ENCODE measurements at places on chromosomes 5 and 9. TPM values are rescaled to one million over a fixed set of nuclear protein-coding genes. Genes with fewer than 3 reads are reported as not detected.
A peak's percentile ranks its signal among the peaks of the same experiment; 100 is the strongest.

DNA sequence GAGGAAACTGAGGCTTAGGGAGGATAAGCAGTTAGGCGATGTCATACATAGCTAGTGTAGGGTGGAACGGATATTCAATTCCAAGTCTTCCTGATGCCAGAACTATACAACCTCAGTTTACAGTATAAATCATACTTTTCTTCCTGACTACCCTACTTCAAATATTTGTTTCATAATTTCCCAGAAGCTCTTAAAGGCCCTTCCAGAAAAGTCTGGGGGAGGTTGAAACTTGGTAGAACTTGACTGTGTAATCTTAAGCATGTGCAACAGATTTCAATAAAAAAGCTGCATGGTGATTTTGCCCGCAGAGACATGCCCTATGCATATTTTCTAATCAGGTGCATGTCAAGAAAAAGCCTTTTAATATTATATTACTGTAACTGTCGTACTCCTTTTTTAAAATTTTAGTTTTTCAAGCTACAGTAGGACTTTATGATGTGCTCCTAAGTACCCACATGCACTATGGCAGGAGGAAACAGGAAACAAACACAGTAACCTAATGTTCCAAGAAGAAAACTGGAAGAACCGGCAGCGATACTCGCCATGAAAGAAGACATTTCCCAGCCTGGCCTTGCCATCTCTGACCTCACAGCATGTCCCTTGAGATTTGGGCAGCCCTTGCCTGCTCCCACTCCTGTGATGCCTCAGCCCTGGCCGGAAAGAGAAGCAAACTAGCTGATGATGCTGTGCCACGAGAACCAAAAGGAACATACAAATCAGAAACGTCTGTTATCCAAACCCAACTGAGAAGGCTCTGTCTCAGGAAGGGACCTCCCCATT lies 266.0 kb downstream of the EFNA5 start:
- no peak for DNase-seq

DNA sequence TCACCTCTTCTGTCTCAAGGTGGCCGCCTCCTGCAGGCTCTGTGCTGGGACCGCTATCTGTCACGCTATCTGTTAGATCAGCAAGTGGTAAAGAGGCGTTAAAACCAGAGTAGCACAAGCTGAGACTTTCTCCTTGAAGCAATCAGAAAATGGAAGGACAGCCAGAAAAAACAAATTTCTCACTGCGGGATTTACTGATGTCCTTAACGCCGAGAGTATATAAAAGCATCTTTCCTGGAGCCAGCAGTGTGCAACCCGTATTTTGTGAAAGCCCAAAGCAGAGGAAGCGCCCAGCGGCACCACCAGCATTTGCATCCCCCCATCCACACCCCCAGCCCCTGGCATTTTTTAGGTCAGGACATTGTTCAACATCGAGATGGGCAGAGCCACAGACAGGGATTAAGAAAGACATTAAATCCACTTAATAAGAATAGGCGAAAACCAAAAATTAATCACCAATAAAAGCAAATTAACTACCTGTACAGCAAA lies 48.6 kb downstream of the DUSP1 start:
- no peak for DNase-seq

DNA sequence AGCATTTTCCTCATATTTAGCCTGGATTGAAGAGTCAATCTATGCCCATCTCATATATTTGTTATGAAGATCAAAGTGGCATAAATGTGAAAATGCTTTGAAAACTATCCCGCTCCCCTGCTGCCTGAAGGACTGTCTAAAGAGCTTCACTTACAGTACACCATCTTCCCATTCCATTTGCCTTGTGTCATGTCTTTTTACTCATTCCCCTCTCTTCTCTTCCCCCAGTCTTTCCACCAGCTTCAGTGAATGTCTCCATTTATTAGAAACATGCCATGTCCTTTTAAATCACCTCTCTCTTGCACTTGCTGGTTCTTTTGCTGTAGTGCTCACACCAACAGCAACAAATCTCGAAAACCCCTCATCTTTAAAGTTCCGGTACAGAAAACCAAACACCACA lies 192.7 kb upstream of the SGCD start:
- no peak for DNase-seq

DNA sequence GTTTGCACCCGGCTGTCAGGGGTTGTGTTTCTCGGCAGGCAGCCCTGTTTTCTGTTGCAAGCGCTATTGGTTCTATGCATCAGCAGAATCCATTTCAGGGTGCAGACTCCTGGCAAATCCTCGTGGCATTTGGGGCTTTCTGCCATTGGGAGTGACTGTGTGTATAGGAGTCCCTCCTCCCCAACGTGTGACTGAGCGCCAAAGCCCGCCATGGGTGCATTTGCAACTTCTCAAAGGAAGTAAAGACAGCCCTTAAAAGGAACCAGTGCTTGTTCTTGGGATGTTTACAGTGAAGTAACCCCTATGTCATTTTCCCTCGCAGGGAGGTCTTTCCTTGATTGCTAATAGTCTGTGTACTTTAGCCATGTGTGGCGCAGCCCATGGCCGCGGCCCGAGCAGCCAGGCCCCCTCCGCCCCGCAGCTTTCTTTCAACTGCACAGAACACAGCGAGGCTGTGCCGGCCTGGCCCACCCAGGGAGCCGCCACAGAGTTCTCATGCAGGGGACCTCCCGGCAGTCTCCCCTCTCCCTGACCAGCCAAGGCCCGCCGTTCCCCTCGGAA lies 175.6 kb downstream of the HSD17B3 start:
- no peak for DNase-seq

Gene MIER3
- 61.0 TPM for total RNA-seq

DNA sequence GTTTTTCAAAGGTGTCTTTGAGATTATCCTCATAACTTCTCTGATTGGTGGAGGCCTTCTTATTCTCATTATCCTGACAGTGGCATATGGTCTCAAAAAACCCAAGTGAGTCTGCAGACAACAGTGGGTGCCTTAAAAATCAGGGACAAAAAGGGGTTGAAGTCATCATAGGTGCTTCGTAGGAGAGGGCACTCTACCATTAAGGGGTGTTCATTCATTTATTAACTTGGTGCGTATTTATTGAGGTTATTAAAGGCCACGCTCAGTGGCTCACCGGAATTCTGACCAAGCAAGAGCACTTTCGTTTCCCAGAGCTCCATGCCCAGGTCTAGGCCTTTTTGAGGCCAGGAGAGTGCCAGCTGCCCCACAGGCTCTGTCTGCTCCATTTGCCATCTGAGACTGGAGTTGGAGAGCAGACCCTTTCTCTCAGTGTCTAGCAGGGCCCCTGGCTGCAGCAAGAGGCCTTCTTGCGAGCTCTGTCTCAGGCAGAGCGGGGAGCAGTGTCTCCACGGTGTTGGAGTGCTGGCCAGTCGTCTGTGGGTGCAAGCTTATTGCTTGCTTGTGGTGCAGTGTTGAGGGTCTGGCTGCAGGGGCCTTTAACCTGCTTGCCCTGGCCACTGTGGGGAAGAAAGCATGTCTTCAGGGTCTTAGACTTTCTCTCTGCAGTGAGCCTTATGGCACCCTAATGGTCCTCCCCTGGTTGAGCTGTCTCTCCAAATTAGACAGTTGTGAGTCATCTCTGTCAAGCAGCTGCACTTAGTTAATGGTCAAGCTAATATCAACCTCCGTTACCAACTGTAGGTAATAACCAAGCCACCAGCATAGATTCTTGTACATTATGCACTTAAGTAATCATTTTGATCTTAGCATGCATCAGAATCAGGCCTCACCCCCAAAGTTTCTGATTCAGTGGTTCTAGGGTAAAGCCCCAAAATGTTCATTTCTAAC lies 62.6 kb downstream of the IL31RA start:
- DNase-seq = no peak

DNA sequence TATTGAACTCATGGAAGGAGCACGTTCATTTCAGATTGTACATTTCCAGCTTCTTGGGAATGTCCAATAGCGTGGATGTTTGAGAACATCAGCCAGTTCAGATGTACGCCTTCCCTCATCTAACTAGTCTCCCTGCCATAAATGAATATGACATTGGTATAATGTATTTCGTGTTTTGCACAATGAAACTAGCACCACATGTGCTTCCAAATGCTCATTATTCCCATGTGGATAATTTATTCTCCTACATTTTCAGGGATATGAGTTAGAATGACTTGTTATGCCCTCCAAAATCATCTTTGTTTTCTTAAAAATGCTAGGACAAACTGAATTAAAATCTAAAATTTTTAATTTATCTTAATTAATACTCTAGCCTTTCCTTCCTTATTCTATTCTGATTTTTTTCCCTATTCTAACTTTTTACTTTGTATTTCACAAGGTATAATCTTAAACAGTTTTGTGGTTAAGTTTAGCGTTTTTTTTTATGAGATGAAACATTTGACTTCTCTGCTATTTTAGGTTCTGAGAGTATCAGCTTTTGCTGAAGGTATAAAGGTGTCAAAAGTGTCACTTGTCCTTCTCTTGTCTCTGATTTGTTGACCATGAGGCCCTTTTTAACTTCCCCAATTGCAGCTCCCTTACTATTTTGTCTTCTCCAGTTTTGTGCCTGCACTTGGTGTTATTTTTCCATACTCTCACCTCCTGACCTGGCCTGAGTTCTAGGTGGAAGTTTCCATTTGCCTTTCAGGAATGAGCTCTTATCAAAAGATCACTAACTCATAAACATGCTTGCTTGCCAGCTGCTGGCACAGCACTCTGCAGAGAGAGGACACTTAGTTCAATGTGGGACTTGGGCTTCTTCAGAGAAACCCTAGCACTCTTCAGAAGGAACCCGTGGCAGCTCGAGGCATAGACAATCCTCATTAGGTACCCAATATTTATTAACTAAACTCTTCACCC lies 106.8 kb downstream of the FRMD3 start:
- DNase-seq = peak; percentile 28

GRCh38 chr5:77316871-77317661 lies 106.6 kb downstream of the PDE8B start:
- DNase-seq = no peak

- no peak for DNase-seq
Observed at GRCh38 chr5:68408345-68408871, 192.9 kb downstream of the PIK3R1 start.

All from transverse colon (tissue), 4 donors.